Activated CD8-positive, alpha-beta memory T cell treated with anti-CD3 and anti-CD28 coated beads, Interleukin-2, amount 10 ng/mL, durations not matched to agents 7 days and 5 days (primary cell): ENCODE measurements at places on chromosomes 7 and 10.
A peak's percentile ranks its signal among the peaks of the same experiment; 100 is the strongest.

GRCh38 chr7:118006979-118007378 lies 133.7 kb upstream of the CTTNBP2 start:
- no peak for DNase-seq

DNA sequence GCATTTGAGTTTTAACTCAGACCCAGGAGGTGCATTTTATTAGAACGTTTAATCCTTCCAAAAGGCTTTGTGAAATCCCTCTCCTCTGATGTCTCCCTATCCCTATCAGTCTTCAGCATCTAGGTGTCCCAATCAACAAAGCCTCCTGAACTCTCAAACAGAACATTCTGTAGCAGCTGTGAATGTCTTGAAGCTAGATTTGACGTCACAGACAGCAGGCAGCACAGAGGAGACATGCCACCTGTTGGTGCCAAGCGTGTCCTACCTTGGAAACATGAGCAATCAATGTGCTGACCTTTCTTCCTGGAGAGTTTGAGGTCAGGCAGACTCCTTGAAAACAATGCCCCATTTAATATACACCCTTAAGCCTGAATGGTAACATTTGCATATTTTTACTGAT lies 125.5 kb downstream of the RNLS start:
- DNase-seq = no peak

- DNase-seq = no peak
These were observed 313.0 kb upstream of the NPVF start for GRCh38 chr7:25541094-25541821.

- no peak for DNase-seq
These were observed 241.5 kb upstream of the PITRM1 start for GRCh38 chr10:3413937-3414666.

- no peak for DNase-seq
These were observed 43.4 kb downstream of the C7orf25 start for GRCh38 chr7:42868480-42868879.

GRCh38 chr10:116271593-116272439 lies 1.2 kb downstream of the GFRA1 start:
- DNase-seq = no peak

DNA sequence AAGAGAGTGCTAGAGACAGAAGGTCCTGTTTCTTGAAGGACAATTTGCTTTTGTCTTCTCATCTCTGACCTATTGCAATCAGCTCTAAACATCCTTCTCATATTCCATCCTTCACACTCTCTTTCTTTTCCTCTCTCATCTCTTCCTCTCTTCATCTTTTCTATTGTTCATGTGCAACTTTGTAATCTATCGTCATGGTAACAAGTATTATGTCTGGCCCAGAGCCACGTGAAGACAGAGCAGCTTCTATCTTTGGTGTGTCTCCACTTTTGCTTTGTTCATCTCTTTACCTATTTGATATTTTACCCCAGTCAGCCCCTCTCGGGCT lies 104.9 kb upstream of the ABCB5 start:
- no peak for DNase-seq

DNA sequence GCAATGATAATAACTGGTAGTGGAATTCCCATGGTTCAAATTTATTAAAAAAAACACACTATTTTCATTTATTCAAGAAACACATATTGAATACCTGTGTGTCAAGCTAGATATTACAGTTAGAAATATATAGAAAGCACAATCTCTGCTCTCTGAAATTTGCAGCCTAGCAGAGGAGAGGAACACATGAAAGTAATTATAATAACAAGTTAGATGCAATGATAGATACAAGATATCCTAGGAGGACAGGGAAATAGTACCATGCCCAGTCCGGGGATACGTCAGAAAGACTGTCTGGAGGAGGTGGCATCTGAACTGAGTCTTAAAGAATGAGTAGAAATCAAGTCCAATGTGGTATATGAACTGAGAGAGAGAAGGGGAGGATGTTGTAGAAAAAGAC lies 485.6 kb upstream of the C7orf33 start:
- no peak for DNase-seq

DNA sequence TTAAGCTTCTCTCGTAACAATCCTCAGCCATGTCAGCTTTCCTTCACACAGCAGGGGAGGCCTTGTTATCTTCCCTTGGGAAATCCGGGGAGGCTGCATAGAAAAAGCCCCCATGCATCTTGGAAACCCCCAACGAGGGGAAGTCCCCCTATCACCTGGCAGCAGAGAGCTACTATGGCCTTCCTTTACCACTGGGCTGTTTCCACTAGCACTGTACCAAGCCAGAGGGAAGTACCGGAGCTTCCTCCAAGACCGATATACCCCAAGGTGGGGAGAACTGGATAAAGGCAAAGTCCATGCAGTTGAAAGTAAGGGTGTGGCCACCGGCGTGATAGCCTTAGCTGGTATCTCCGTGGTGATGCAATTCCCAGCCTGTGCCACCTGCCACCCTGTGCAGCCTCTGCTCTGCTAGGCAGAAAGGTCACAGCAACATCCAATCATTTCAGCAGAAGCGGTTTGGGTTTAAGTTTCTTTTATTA lies 4.4 kb upstream of the CLIP2 start:
- no peak for DNase-seq

GRCh38 chr10:128099901-128100300 lies 26.3 kb downstream of the MKI67 start:
- DNase-seq = no peak

DNA sequence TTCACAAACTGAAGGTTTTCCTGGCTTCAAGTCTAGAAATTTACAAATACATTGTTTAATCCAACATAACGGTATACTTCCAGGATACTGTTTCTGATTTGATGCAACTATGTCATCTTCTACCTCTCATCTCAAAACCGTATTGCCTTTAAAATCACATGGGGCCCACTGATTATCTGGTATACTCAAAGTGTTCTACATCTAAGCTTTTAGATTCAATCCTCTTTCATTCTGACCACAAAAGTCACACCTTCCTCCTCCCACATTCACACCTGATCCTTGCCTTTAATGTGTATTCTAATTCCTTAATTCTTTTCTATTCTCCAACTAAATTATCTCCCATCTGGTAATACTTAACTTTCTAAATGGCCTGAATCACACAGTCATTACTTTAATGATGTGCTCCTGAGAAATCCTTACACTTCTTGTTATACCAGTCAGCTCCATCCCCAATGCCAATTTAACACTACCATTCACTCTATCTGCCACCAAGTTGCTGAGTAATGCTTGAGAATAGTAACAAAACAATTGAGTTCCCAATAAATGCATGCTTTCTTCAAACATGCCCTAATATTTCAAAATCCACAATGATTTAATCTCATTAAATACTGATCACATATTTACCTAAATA lies 13.0 kb downstream of the ATAD1 start:
- DNase-seq = no peak

DNA sequence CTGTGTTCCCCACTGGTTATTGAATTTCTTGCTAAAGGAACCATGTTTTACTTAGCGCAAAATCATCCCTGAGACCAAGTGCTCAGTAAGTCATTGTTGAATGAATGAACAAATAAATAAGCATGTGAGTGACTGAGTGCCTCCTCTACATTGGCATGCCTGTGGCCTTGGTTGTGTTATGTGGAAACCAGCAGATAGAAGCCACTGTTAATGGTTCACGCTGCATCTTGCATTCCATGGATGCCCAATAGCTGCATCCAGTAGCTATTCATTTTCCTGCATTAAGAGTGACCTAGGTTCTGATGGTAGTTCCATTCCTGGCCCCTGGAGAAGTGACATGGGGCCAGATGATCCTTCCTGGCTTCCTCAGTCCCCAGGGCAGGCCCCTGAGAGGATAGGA lies 113.3 kb upstream of the BMPER start:
- DNase-seq = no peak

- DNase-seq = peak; percentile 83
These were observed 303.5 kb upstream of the SMIM30 start for GRCh38 chr7:113421696-113422330.

GRCh38 chr10:24385776-24386175 lies 176.8 kb downstream of the KIAA1217 start:
- no peak for DNase-seq

DNA sequence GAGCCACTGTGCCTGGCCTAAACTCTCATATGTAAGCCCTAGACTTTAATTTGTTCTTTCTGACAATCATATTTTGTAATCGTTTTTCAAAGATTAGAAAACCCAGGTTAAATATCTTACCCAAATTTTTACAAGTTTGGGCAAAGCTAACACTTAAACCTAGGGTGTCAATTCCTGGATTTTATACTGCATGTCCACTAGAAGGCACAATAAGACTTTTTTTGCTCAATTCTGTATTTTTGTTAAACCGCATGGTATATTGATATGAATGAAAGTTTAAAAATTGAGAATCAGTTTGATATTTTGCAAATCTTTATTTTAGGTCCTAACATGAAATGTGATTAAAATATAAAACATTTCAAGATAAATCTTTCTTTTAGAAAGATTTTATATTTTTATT lies 29.3 kb downstream of the DYNC2I1 start:
- DNase-seq = no peak

DNA sequence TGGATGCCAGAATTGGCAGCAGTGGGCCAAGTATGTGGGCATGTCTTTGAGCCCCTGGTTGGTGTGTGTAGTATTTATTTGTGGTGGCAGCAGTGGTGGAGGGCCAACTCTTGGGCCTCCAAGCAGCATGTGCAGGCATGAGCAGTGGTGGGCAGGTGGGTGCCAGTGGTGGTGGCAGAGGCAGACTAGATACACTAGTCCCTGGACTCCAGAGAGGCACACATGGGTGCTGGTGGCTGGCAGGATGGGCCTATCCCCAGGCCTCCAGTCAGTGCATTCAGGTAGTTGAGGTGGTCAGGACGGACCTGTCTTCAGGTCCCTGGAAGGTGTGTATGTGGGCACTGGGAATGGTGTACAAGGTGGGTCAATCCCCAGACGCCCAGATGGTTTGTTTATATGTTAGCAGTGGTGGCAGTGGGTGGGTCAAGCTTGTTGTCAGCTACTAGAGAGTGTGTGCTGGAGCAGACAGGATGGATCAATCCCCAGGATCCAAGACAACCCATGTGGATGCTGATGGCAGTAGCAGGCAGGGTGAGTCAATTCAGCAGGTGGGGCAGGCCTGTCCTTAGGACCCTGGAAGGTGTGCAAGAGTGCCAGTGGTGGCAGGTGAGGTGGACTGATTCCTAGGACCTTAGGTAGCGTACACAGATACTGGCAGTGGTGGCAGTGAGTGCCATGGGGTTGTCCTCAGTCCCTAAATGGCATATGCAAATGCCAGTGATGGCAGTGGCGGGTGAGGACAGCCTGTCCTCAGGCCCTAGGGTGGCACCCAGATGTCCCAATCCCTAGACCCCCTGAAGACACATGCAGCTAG lies 294.3 kb downstream of the RPS24 start:
- peak; percentile 15 for DNase-seq

DNA sequence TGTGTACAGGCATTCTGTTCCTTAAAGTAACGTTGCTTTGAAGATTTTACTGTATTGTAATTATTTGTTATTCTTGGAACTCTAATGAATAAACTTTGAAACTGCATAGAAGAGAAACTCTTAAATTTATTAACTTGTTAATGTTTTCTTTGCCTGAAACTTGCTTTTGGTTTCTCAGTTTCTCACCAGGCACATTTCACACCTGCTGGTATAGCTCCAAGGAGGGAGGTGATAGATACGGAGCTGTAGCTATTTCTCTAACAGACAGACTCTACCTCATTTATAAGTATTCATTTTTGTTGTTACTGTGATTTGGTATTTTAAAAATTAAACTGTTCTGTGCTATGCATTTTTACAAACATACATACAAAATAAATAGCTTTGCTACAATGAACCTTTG lies 32.7 kb downstream of the R3HCC1L start:
- no peak for DNase-seq

- no peak for DNase-seq
These were observed 14.6 kb upstream of the PSAP start for GRCh38 chr10:71865561-71866041.

DNA sequence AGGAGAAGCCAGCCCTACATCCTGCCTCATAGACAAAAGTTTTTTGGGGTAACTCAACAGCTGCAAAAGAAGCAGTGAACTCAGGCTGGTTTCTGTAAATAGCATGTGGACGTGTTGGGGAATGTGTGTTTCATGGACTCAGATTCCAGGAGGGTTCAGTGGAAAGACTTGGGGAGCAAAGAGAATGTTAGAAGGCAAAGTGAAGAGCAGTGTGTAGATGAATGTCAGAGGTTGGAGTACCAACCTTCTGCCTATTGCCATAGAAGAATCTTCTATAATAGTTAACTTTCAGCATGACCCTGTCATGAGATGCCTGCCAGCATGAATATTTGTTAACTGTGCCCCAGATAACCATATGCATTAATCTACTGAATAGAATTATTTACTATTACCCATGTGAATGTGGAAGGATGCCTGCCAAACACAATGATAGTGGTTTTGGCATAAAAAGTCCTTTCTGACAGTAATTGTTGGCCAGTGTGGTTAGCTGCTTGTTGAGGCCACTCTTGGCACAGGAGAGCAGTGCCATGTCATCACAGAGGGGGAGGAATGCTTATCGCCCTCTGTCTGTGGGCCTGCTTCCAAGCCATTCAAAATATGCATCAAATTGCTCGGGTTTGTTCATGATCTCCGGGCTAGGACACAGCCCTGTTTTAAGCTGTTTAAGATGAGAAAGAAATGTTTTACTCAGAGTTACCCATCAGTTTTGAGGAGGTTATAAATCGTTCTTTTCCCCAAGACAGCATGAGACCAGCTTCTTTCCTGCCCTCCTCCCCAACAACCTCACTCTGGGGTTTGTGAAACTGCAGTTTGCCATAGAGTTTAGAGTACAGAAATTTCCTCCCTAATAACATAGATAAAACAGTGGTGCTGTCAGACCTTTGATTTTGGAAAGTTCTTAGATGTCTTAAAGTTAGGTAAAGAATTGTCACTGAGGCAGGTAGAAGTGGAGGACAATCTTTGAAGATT lies 165.3 kb downstream of the WNT2 start:
- DNase-seq = no peak

DNA sequence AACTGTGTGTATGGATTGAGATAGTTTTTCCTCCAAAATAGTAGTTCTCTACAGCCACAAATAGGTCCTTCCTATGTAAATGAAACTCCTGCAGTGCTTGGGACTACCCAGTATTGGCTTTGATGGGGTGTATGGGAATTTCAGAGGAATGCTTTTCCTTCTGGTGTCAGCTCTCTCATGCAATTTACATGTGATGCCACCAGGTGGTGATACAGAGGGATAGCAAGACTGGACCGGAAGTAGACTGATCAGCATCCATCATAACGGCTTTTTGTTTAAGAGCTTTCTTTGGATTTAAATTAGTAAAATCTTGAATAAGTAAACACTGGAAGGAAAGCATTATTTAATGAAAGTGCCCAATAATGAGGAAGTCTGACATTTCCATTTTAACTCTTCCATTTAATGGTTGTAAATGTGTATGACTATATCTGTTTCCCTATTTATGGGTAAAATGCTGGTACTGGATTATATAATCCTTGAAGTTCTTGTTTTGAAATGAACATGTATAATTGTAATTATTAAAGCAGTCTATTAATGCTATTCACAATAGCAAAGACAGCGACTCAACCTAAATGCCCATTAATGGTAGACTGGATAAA lies 22.7 kb downstream of the DYNC1I1 start:
- no peak for DNase-seq

DNA sequence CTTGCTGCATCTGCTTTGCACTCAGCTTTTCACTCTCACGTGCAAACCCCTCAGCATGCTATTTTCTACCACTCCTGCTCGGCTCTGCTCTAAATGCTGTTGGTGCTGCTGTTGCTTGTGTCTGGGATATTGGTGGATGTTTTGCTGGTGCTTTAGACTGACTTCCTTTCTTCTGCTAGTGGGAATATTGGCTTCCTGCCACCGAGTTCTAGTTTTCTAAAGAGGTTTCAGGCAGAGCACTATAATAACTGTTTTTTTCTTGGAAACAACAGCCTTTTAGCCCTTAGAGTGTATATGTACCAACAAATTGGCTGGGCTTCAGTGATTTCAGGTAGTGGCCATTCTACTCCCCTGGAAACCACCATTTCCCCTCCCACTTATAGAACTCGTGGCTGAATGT lies 27.8 kb downstream of the TMEM236 start:
- no peak for DNase-seq
